ENCODE measurements at places on chromosomes 1 and 21.

DNA sequence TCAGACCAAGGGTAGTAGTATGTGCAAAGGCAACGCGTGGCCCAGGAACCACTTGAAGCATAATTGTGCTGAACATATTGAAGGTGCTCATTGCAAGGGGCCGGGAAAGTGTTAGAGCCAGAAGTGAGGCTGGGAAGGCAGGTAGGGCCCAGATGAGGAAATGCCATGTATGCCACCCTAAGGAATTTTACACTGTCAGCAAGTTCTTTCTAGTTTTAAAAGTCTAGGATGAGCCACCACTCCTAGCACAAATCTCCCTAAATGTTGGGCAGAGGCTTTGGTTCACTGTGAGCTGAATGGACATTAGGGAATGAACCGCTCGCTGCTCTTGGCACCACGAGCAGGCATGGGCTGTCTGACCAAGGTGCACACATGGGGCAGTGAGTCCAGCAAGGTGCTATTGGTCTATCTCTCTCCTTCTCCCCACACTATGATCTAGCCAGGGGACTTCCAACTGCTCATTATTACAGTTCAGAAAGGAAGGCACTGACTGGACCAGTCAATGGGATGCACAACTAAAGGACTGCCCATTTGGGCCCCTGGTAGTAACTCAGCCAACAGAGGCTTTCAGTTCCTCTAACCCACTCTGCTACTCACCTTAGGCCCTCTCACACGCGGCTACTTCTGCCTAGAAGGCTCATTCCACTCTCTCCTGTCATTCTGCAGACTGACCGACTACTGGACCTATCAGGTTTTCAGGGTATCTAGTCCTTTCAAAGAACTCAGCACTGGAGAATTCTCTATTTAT is 2.0 kb downstream of the KANK4 start:
- no peak for DNase-seq

- no peak for DNase-seq
These were observed 2.1 kb upstream of the HCRTR1 start for GRCh38 chr1:31615414-31615813.

DNA sequence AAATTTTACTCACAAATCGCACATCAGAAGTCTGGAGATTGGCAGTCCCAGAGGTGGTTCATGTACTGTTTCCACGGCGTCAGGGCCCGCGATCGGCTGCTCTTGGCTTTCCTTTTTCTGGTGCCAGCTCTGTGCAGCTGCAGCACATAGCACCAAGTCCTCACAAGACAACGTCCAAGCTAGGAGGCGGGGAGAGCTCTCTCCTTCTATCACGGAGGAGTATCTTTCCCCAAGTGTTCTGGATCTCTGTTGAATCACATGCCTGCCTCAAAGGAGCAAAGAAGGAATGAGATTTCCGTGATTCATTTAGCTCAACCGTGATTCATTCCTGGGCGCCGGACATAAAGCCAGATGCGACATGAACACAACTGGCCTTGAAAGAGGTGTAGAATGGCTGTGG is 25.5 kb downstream of the MT1HL1 start:
- no peak for DNase-seq

DNA sequence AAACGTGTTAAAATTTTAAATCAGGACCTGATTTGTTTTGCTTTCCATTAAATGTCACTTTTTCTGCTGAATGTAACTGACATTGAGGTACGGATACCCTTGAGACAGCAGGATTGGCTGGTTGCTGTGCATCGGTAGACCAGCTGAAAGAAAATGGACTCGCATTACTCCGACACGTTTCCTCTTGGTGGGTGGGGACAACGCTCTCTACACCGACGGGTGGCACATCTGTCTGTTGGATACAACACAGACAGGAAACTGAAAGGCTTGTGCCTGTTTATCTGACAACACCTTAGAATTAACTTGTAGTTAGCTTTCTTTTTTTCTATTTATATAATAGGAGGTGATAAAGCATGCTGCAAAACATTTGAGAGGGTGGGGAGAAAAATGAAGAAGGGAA is 19.4 kb downstream of the PRPF38A start:
- DNase-seq = no peak

- peak; percentile 40 for DNase-seq
These were observed 10.9 kb upstream of the IFI16 start for GRCh38 chr1:158998781-158999161.

GRCh38 chr1:1112237-1112985 is 3.5 kb downstream of the C1orf159 start:
- DNase-seq = no peak

- peak; percentile 65 for DNase-seq
These were observed 2.2 kb downstream of the REG4 start for GRCh38 chr1:119808972-119809550.

DNA sequence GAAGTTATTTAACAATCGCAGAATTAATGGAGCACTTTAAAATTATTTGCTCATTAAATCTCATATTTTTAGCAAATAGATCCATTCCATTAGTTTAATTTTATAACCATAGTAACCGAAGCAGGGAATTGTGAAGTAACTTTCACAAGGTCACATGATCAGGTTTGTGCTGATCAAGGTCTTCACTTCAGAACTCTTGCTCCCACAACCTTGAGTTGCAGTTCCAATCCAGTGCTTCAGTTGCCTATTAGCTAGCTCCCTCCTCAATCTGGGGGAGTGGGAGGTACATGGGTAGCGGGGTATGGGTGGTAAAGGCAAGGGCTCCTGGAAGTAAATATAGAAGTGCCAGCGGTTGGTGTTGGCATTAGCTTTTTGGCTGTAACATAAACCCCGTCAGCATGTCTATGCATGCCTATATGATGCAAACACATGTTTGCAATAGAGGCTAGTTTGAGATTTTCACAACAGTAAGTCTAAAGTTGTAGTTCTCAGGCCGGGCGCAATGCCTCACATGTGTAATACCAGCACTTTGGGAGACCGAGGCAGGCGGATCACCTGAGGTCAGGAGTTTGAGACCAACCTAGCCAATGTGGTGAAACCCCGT is 5.8 kb downstream of the ATP5IF1 start:
- DNase-seq = no peak

DNA sequence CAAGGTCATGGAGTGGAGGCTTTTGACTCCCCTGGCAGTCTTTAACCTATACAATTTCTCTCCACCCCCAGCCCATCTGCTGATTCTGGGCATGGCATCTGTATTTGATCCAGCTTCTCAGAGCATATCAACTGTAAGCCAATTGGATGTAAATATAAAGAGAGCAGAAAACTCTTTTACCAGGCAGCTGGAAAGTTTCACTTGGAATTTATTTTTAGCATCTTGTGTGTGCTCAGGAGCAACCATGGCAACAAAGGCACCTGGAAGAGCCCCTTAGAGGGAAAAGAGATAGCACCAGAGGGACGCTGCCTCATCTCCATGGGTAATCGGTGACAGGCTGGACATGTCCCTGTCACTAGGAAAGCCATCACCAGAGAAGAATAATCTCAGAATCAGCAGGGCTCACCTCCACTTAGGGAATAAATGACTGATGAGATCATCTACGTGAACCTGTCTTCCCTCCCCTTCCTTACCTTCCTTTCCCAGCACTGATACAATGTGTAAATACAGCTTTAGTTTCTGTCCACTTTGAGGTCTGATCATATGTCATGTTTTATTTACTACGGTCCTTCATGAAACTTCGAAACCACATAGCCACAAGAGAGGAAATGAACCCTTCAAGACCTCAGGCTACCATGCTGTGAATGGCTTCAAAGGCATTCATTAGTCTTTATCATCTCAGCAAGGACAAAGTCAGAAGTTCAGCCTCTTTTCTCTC is 25.3 kb upstream of the SIPA1L2 start:
- DNase-seq = no peak

GRCh38 chr1:29629814-29630516 is 393.6 kb downstream of the PTPRU start:
- DNase-seq = no peak

GRCh38 chr21:16912075-16912474 is 600.8 kb upstream of the CXADR start:
- peak; percentile 17 for DNase-seq

DNA sequence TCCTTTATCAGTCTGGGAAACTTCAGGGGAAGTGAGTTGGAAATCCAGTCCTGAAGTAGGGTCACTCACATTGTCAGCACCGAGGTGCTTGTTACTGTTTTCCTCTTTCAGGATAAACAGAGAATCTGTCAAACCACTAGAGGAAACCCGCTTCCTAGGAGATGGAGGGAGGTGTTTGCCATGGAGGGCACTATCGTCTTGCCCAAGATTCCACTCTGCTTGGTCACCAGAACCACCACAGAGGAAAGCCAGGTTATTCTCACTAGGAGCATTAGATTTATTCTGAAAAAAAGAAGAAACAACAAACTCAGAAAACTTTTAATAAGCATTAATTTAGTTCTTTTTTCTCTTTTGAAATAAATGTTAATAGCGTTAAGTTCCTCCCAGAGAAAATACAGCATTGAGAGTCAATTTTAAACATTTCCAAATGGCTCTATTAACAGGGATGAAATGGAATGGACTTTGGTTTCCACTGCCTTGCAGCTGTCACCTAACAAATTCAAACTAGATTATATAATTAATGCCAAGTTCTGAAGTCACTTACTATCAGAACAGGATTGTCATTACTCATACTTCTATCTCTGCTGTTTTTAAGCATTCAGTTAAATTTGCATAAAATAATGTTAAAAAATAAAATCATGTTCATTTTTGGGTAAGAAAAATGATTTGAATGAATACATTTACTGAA is 242.8 kb downstream of the CRB1 start:
- DNase-seq = no peak

- no peak for DNase-seq
These were observed 55.2 kb downstream of the YARS1 start for GRCh38 chr1:32761936-32762335.

GRCh38 chr1:76843821-76844464 is 23.3 kb upstream of the ST6GALNAC5 start:
- DNase-seq = no peak

- DNase-seq = no peak
These were observed 315.0 kb upstream of the CAMK1G start for GRCh38 chr1:209268479-209268878.

DNA sequence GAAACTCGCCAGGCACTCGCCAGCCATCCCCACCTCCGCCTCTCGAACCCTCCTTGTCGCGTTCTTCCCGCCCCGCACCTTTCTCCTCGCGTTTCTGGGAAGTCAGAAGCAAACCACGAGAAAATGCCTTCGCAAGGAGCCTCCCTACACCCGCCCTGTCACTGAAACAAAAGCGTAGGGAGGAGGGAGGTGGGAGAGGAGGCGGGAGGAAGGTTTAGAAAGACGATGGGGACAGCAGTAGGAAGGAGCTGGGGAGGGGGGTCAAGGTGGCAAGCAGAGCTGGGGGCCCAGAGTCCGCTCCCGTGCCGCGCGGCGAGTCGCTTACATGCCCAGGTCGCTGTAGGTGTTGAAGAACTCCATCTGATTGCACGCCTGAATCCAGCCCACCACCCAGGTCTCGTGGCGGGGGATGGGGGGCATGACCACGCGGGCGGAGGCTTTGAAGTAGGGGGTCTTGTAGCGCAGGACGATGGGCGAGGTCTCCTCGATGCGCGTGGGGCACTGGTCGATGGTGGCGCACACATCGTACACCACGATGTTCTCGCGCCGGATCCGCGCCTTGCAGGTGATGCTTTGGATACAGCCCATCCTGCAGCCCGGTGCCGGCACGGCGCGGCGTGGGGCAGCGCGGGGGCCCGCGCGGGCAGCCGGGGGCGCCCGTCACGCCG is 1.0 kb downstream of the FAM78B start:
- DNase-seq = no peak

- DNase-seq = no peak
These were observed 1423.9 kb upstream of the PRMT6 start for GRCh38 chr1:105632342-105633196.

DNA sequence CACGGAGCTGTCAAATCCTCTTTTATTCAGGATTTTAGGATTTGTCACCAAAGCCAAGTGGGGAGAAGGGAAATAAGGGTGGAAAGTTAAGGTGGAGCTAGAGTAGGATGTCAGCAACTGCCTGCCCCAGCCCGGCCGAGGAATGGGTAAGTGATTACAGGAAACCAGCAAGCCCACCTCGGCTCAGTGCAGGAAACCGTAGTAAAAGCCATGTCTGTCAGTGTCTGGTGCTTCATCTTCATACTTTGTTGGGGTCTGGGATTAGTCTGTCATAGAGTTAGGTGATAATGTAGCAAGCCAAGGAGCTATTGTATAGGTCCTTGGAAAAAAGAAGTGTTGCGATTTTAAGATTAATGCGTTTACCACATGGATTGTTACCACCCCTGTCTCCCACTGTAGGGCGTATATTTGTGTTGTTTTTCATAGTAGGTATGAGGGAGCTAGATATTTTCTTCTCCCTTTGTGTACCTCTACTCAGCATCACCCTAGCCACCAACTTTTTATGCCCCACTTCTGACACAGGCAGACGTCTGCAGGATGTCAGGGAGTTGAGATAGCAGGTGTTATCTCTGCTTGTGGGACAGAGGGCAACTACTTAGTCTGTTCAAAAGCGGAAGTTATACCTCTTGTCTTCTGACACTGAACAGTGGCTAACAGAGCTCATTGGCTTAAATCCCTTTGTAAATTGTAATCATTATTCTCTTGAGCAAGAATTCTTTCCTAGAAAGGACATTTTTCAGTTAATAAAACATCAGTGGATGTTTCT is 253.7 kb downstream of the HHAT start:
- DNase-seq = no peak

GRCh38 chr1:84855691-84856630 is 37.0 kb downstream of the LPAR3 start:
- no peak for DNase-seq

DNA sequence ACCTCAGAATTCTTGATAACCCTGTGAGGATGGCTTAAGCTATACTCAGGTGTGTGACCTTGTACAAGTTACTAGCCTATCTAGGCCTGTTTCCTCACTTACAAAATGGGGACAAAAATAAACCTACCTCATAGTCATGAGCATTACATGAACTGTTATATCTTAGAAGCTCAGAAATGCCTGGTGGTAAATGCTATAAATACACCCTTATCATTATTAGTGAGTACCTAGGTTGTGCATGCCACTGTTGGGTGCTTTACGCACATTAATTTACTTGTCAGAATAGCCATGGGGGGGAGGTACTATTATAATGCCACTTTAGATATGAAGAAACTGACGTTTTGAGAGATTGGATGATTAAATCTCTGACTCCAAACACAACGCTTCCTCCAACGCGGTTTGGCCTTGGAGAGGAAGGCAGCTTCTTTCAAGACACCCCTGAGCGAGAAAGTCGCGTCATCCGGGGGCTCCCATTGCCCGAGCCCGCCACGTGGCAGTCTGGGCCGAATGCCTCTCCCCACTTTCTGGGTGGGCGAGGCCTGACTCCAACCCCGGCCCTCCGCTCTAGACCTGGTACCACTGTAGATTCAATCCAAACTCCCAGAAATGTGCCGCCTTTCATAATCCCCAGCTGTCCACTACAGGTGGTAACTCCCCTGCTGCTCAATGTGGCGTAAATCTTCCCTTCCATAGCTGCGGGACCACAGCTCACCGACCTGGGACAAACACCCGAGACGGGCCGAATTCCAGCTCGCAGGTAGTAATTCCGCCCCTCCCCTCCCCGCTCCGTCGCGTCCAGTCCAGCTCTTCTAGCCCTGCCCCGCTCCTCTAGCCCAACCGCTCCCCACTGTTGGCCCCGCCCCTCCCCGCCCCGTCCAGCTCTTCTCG is 771 bp upstream of the RAD54L start:
- DNase-seq = peak; percentile 28

Measured in HCEC 1CT (cell line).